ENCODE measurements at places on chromosomes 5 and 9. TPM values are rescaled to one million over a fixed set of nuclear protein-coding genes. Genes with fewer than 3 reads are reported as not detected.

The OLFML2A gene
- total RNA-seq, result 38.0 TPM

The C9orf153 gene
- 0.42 TPM for total RNA-seq

The BTNL8 gene
- 0.27 TPM for total RNA-seq

The PJA2 gene
- 75.7 TPM for total RNA-seq

The PCDHGA2 gene
- 6.0 TPM for total RNA-seq

All from left ventricle myocardium superior (tissue), 1 donor.